ENCODE measurements at places on chromosomes 3 and 15.

DNA sequence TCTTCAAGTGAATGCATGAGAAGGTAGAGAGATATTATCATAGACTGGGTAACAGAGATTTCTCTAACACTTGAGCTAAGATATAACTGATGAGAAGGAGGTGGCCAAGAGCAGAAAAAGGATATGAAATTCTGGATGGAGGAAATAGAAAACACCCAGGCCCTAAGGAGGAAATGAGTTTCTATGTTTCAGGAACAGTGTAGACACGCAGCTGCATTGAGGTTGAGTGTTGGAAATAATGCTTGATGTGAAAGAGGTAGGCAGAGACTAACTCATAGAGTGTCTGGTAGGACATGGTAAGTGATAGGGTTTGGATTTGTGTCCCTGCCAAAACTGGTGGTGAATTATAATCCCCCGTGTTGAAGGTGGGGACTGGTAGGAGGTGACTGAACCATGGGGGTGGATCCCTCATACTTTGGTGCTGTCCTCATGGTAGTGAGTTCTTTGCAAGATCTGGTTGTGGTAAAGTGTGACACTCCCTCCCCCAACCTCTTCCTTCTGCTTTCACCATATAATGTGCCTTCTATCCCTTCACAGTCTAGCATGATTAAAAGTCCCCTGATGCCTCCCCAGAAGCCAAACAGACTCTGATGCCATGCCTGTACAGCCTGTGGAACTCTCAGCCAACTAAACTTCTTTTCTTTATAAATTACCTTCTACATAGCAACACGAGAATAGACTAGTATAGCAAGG, 787.3 kb downstream of the EDEM1 start:
- H3K4me3 ChIP-seq, result no peak overlapping the region
- no peaks in the 10 kb centered on the region for H3K36me3 ChIP-seq
- no peaks in the 10 kb centered on the region for H3K4me1 ChIP-seq
- no peak overlapping the region for H3K27ac ChIP-seq

GRCh38 chr3:136237103-136237502, 13.0 kb upstream of the PCCB start:
- DNase-seq, result no peak
- no peak overlapping the region for H3K4me3 ChIP-seq
- H3K4me1 ChIP-seq, result no peaks in the 10 kb centered on the region
- no peaks in the 10 kb centered on the region for H3K27me3 ChIP-seq
- no peaks in the 10 kb centered on the region for H3K36me3 ChIP-seq
- H3K27ac ChIP-seq, result no peak overlapping the region

GRCh38 chr3:124686028-124686670, 44.1 kb upstream of the UMPS start:
- DNase-seq, result no peak
- H3K27me3 ChIP-seq, result no peaks in the 10 kb centered on the region
- no peaks in the 10 kb centered on the region for H3K36me3 ChIP-seq
- no peaks in the 10 kb centered on the region for H3K4me1 ChIP-seq

DNA sequence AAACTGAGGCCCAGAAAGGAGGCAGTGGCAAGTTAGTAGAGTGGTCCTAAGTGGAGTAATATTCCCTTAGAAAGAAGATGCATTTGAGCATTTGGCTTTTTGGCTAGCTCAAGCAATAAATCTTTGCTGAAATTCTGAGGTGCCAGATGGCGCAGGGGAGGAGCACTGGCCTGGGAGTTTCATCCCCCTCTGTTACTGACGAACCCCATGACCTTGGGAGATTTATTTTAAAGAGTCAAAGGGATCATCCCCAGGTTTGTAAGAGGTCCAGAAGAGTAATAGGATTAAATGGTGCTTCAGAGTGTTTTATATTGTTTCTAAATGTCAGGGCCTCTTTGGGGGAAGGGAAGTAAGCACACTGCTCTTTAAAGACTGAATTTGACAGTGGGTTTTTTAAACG, 85.1 kb upstream of the PIAS1 start:
- DNase-seq, result no peak
- no peaks in the 10 kb centered on the region for H3K36me3 ChIP-seq
- H3K4me3 ChIP-seq, result no peak overlapping the region
- H3K27ac ChIP-seq, result no peak overlapping the region

DNA sequence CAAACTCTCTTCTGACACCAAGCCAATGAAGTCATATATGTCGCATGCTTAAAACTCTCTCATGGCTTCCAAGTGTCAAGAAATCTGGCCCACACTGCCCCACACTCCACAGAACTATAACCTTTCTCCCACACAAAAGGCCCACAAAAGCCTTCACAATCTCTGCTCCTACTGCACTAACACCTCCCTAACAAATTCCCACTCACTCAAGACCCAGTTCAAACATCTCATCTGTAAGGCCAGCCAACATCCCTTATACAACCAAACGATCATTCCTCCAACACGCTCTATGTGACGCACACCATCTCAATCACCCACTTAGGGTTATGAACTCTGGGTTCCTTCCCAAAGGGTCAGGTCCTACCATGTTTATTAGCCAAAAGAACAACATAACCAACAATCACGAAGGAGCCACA, 13.5 kb downstream of the TBC1D2B start:
- no peak for DNase-seq
- H3K27ac ChIP-seq, result peak overlapping the region; percentile 82
- no peaks in the 10 kb centered on the region for H3K27me3 ChIP-seq
- H3K4me1 ChIP-seq, result peaks cover 90% of the 10 kb centered on the region
- H3K4me3 ChIP-seq, result no peak overlapping the region

- H3K4me3 ChIP-seq, result no peak overlapping the region
- no peaks in the 10 kb centered on the region for H3K4me1 ChIP-seq
- DNase-seq, result peak; percentile 58
- no peaks in the 10 kb centered on the region for H3K27me3 ChIP-seq
- no peaks in the 10 kb centered on the region for H3K36me3 ChIP-seq
- no peak overlapping the region for H3K27ac ChIP-seq
These were observed 35.9 kb downstream of the SAXO2 start for GRCh38 chr15:82298520-82298919.

DNA sequence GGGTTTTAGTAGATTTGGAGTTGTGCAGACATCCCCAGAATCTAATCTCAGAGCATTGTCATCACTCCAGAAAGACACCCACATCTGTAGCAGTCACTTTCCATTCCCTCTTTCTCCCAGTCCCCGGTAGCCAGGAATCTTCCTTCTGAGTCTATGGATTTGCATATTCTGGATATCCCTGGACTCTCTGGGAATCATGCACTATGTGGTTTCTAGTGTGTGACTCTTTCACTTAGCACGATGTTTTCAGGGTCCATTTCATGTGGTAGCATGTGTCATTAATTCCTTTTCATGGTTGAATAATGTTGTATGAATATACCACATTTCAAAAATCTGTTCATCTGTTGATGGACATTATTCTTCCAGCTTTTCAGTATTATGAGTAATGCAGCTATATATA, 29.3 kb downstream of the FBLN2 start:
- no peak for DNase-seq
- no peak overlapping the region for H3K27ac ChIP-seq
- H3K4me1 ChIP-seq, result peaks cover 7% of the 10 kb centered on the region
- H3K36me3 ChIP-seq, result no peaks in the 10 kb centered on the region
- H3K4me3 ChIP-seq, result no peak overlapping the region
- no peaks in the 10 kb centered on the region for H3K27me3 ChIP-seq

DNA sequence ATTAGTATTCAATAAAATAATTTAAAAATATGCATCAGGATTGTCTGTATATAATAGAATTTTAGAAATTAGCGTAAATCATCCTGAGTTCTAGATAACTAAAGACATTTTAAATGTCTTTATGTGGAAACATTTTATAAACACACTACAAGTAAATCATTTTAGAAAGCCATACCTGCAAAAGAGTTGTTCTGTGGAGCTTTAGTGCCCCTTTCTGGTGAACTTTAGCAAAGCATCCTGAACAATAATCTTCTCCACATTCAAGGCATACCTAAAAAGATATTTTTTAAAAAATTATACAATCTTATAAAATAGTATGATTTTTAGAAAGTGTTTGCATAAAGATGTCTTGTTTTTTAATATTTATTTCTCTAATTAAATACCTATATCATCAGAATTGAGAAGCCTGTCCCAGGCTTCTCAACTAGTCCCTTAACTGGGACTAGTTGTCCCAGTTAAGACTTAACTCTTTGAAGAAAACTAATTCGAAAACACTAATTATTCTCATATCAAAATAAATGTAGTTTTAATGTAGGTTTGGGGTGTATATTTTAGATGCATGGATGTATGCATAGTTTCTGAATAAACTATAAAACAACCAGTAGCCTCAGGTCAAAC, 29.7 kb downstream of the ZBBX start:
- no peaks in the 10 kb centered on the region for H3K27me3 ChIP-seq
- H3K36me3 ChIP-seq, result no peaks in the 10 kb centered on the region
- H3K27ac ChIP-seq, result no peak overlapping the region
- H3K4me1 ChIP-seq, result no peaks in the 10 kb centered on the region
- H3K4me3 ChIP-seq, result no peak overlapping the region
- no peak for DNase-seq

DNA sequence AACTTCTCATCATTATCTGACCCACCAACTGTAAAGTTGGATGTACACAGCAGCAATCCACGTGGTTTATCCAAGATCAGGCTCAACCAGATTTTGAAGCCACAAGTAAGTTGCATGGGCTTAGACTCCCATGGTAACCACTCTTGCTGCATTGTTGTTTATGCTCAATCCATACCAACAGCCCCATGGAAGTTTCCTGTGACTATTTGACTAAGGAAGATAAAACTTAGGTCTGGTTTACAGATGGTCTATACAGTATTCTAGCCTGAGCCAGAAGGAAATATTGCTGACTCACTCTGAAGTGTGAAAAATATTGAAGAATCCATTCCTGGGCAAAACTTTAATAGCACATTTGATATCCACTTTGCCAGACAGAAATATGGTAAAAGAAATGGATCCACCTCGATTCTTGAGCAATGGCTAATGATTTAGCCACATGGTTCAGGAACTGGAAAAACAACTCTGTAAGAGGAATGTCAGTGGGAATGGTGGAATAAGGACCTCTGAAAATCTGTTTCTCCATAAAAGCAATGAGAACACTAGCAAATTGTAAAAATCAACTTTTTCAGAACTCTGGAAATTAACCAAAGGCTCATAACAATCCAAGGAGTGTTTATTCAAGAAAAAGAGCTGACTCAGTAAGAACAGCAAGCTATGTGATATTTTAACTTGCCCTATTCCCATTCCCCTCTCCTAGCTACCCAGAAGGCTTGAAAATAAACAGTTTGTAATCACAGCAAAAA, 162.9 kb upstream of the STT3B start:
- H3K27ac ChIP-seq, result no peak overlapping the region
- no peak overlapping the region for H3K4me3 ChIP-seq
- H3K27me3 ChIP-seq, result no peaks in the 10 kb centered on the region

GRCh38 chr3:54517424-54517823, 395.1 kb downstream of the CACNA2D3 start:
- no peak overlapping the region for H3K4me3 ChIP-seq
- H3K27me3 ChIP-seq, result no peaks in the 10 kb centered on the region
- no peaks in the 10 kb centered on the region for H3K36me3 ChIP-seq
- H3K4me1 ChIP-seq, result no peaks in the 10 kb centered on the region
- DNase-seq, result no peak

- H3K4me1 ChIP-seq, result no peaks in the 10 kb centered on the region
- H3K4me3 ChIP-seq, result no peak overlapping the region
- no peak for DNase-seq
- H3K27me3 ChIP-seq, result no peaks in the 10 kb centered on the region
- H3K27ac ChIP-seq, result no peak overlapping the region
These were observed 993.8 kb downstream of the GBE1 start for GRCh38 chr3:80767604-80768003.

DNA sequence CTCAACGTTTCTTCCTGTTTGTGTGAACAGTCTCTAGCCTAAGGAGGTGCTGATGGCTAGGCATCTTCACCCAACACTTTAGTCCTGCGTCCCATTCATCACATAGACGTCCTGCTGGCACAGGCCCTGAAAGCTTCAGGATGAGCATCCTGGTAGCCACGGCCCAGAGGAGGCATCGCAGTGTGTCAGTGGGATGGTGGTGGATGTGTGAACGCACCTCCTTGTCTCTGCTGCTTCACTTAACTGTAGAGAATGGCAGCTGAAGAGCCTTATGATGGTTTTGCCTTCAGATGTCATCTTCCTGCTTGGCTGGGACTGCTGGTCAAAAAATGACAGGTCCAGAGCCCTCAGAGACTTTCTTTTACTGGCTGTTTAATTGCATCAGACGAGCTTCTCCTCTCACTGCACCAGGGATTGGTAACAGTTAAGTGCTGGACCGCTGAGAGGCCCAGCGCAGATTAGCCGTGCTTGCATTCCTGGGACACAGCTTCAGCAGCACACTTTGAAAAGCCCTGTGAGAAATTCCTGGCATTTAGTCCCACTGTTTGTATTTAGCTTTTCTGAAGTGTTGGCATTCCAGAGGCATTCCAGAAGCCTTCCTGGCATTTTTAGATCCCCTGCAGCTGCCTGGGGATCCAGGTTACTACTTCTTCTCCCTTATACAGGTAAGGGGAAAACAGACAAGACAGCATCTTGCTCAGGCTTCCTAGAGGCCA, 132.4 kb upstream of the PLXNA1 start:
- no peaks in the 10 kb centered on the region for H3K27me3 ChIP-seq
- H3K4me1 ChIP-seq, result peaks cover 10% of the 10 kb centered on the region
- H3K36me3 ChIP-seq, result no peaks in the 10 kb centered on the region
- H3K4me3 ChIP-seq, result no peak overlapping the region

GRCh38 chr3:24886501-24886900, 391.9 kb upstream of the THRB start:
- no peak for DNase-seq
- no peaks in the 10 kb centered on the region for H3K36me3 ChIP-seq
- no peaks in the 10 kb centered on the region for H3K27me3 ChIP-seq
- H3K4me3 ChIP-seq, result no peak overlapping the region
- H3K4me1 ChIP-seq, result no peaks in the 10 kb centered on the region

DNA sequence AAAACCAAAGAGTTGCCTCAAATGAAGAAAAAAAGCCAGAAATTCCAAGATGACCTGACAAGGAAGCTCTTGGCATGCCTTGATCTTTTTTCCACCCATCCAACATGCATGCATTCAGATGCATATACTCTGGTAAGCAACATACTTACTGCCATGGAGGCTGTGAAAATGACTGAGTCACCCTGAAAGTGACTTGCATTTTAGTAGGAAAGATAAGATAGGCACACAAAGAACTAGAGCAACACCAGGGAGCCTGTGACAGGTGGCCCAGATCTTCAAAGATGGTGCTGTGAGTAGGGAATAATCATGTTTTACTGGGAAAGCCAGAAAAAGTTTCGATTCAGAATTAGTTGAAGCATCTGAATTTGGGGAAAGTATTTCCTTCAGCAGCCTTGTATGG, 185.1 kb upstream of the SLCO3A1 start:
- no peak for DNase-seq
- H3K27me3 ChIP-seq, result no peaks in the 10 kb centered on the region
- H3K4me3 ChIP-seq, result no peak overlapping the region

DNA sequence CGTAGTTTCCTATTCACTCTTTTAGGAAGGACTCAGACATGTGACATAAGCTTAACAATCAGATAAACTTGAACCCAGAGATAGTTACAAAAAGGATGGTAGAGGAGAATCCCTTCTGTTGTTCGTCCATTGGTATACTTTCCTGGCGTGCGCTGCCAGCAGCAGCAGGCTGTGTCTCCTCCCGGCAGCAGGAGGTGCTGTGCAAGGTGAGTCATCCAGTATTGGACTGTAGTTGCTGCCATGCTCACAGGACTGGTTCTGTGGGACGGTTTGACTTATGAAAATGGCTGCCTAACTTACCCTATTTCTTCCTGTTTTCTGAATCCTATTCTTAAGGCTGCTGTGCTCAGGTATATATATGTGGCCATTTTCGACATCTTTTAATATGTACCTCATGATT, 253.4 kb upstream of the LRRC3B start:
- H3K4me3 ChIP-seq, result no peak overlapping the region
- no peaks in the 10 kb centered on the region for H3K27me3 ChIP-seq
- no peaks in the 10 kb centered on the region for H3K4me1 ChIP-seq
- H3K36me3 ChIP-seq, result no peaks in the 10 kb centered on the region
- DNase-seq, result no peak
- H3K27ac ChIP-seq, result no peak overlapping the region
